ENCODE measurements at places on chromosomes 4 and X.
A peak's percentile ranks its signal among the peaks of the same experiment; 100 is the strongest.

DNA sequence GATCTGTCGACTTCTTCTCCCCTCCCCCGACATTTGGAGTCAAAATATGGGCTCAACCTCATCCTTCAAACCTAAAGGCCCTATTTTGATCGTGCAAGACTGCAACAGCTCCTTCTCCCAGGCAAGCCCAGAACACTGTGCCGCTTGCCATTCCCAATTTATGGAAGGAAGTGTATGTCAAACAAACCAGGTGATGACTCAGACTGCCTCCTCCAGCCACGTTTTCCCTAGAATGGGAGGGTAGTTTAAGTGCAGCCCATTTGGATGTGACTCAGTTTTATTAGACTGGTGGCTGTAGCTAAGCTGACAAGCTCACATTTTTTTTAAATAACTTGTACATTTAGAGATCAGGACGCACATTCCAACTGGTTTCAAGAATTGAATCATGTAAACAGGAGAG, 570.4 kb upstream of the DIPK2B start:
- peak; percentile 89 for DNase-seq

GRCh38 chr4:20420916-20421602, 169.4 kb downstream of the SLIT2 start:
- DNase-seq, result no peak

DNA sequence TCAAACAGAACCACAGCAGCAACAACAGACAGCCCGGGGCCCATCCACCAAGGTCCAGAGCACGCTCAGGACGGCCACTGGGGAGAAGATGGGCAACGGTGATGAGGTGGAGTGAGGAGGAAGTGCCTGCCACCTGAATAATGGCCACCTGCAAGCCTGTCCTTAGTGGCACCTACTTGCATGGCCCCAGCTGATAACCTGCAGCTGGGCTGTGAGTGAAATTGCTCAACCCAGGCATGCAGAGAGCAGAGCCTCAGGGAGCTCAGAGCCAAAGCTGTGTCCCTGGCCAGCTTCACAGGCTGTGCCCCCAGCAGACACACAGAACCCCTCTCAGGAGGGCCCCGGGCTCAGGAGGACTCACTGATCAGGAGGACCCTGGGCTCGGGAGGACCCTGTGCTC, 102.4 kb upstream of the ADRA2C start:
- no peak for DNase-seq

- DNase-seq, result no peak
Measured at GRCh38 chr4:69750346-69750745, 10.1 kb downstream of the SULT1B1 start.

DNA sequence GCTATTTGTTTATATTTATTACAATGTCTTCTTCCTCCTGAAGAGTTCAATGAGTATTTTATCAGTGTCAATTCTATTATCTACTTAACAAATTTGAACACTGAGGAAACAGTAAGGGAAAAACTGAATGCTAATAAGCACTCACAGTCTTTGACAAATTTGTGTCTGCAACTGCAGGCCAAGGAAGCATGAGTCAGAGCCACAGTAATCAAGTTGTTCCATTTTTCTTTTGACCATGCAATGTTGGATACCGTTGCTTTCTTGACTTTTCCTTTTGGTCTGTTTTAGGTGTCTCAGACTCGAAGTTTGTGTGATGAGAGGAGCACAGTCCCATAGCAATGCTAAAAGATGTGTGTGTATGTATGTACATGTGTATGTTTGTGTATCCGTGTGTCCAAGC, 359.6 kb downstream of the IL1RAPL1 start:
- DNase-seq, result no peak

DNA sequence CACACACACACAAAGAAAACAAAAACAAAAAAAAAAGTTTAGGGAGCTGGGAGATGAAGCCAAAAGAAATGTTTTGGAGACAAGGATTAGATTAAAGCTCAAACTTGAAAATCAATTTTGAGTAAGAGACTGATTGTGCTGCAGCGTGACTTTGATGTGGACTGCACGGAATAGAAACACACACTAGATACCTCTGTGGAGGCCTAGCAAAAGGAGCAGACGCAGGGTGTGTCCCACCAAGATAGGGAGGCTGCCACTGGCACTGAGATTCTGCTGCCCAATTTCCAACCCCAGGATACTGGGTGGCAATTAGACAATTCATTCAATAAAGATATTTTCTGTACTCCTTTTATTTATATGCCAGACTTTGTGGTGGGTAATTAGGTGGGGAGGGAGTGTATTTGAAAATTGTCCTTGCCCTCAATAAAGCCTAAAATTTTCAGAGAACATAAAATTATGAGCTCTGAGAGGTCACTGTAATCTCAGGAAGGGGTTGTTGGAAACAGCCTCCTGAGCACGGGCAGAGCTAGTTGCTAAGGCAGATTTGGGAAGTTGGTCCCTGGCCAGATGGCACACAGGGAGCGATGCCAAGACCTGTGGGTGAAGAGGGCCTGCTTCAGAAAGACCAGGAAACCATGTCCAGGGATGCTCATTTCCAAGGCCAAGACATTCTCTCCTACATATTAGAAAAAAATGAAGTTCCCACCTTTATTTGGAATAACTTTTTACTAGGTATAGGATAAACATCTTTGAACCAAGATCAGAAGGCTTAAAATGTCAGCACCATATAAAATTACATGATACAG, 1.9 kb upstream of the PPP3CA start:
- no peak for DNase-seq

DNA sequence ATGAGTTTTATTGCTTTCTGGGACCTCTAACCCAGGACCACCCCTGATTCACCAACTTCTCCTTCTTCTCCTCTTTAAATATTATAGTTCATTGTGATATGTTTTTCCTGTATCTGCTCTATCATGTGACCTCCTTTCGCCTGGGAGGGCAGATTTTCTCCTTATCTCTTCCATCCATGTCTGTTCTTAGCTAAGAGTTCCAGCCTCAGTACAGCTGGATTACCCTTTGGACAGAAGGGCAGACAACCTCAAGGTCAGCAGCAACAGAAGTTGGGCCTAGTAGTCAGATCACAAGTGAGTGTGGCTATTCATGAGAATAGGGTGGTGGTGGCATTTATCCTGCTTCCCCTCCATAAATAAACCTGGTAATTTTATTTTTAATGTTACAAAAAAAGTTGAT, 5.7 kb upstream of the XK start:
- DNase-seq, result no peak

DNA sequence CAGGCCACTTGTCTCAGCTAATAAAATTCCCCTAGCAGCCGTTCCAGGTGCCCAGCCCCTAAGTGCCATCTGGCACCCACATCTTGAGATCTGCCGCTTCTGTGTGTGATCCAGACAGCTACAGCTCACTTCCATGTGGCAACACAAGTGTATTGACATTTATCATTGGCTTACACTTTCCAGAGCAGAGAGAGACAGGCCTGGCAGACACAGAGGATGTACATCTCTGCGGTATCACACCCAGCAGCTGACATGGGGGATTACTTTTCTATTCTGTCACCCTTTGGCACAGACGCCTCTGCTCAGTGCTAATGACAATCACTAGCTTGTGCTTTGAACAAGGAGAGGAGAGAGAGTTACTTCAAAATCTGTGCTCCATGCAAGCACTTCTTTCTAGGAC, 195.9 kb downstream of the KDR start:
- no peak for DNase-seq

- DNase-seq, result no peak
Measured at GRCh38 chrX:25597551-25597950, 540.6 kb upstream of the MAGEB18 start.

DNA sequence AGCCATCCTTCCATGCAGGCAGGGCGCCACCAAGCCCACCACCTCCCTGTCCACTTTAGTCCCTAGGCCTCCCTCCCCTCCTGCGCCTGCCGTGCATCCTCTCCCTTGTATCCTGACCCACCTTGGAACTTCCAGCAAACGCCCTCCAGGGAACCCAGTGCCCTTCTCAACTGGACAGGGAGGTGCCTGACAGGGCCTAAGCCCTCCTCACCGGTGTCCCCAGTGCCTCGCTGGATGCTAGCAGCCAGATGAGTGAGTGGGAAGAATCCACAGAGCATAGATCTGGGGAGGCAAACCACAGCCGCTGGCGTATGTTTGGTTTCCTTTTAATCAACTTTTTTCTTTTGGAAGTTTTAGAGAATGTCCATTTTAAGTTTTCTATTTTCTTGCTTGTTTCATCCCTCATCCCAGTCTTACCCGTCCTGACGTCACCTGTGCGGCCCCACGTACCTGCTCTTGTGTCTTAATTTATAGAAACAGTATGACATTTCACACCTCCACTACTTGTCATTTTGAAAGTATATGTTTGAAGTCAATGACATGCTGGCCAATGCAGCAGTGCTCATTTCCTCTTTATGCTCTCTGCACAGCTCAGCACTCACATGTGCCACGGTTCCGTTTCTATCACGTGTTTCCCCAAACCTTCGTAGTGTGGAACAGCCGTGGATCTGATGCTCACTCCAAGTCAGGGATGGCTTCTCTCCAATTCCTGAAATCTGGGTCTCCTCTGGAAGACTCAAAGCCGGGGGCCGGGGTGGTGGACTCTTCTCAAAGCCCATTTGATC, 3.4 kb upstream of the HMX1 start:
- no peak for DNase-seq

DNA sequence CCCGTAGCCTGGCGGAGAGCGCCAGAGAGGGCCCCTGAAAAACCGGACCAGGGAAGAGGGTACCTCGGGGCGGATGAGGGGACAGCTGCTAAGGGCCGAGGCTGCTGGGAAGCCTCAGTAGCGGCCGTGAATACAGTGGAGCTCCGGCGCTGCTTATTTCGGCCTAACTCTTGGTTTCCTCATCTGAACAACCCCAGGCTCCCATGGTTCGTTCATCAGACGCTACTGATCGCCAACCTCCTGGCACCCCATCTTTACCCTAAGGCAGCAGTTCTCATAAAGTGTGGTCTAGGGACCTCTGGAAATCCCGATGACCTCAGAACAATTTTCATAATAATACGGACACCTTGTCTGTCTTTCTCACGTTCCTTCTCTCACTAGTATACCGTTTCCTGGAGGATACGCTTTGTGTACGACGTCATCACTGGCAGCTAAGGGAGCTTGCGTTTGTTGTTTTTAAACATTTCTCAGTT, 645 bp upstream of the RAB28 start:
- DNase-seq, result no peak

GRCh38 chrX:16113978-16114565, 9.3 kb upstream of the GRPR start:
- DNase-seq, result no peak

DNA sequence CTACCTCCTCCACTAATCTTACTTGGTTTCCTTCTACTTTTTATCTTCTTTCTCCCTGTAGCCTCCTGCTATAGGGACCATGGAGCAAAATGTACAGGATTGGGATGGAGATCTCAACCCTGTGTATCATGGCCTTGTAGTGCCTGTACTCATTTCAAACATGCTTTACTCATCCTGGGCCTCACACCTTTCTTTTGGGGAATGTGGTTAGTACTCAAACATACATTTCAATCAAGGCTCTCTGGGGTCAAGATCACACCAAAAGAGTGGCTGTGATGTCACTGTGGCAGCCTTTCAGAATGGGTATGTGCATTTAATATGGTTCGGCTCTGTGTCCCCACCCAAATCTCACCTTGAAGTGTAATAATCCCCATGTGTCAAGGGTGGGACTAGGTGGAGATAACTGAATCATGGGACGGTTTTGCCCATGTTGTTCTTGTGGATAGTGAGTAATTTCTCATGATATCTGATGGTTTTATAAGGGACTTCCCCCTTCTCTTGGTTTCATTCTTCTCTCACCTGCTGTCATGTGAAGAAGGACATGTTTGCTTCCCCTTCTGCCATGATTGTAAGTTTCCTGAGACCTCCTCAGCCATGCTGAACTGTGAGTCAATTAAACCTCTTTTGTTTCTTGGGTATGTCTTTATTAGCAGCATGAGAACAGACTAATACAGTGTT, 205.1 kb downstream of the RASL11B start:
- no peak for DNase-seq

- peak; percentile 41 for DNase-seq
Measured at GRCh38 chr4:118865091-118865708, 23.5 kb upstream of the SYNPO2 start.

DNA sequence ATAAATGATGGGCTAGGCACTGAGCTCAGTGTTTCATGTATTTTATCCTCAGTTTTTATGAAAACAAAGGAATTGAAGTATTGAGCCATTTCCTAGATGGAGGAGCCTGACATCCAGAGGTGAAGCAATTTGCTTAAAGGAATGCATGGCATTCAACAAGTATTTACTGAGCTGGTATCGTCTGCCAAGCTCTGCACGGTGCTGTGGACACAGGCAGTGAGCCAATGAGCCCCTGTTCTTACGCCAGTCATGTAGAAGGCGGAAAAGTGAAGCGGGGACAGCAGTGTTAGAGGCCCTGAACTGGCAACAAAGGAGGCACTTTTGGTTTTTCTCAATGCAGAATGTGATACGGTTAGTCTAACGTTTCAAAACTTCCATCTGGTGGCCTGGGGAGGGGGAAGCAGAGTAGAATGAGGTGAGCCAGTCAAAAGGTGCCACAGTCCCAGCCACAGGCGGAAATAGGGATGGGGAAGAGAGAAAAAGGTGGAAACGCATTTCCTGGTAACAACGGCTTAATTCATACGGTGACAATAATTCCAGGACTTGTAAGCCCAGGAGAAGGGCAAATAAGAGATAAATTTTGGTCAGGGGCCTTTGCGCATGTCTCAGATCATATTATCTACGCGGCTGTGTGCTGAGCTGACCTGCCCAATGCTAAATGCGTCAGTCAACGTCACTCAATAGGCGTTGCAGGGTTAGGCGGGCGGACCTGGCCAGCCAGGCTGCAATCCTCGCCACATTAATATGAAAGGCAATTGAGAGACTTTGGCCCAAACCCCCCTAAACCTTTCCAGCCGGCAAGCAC, 133.9 kb downstream of the AFAP1 start:
- peak; percentile 30 for DNase-seq

GRCh38 chr4:98338761-98339438, 77.7 kb downstream of the RAP1GDS1 start:
- no peak for DNase-seq

GRCh38 chrX:108303682-108304081, 134.5 kb downstream of the COL4A6 start:
- DNase-seq, result no peak

- DNase-seq, result no peak
Measured at GRCh38 chr4:174757736-174758135, 71.3 kb downstream of the GLRA3 start.

DNA sequence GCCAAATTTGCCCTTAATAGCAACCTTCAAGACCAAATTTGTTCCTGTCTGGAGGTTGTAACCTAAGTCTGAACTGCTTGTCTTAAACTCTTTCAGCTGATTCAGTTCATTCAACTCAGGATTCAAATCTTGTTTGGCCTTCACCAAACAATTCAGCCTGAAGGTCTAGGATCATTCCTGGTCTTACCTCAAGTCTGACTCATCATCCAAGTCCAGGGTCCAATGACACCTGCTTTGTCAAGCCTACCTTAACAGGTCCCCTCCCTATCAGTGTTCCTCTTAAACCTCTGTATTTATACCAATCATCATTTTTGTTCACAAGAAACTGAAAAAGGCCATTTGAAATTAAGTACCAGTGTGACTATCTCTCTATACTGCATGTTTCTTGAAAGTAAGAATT, 237.8 kb downstream of the PPP1R2C start:
- no peak for DNase-seq

- no peak for DNase-seq
Measured at GRCh38 chrX:499870-500364, 113.2 kb upstream of the PPP2R3B start.

Measured in Panc1 (cell line).